ENCODE measurements at places on chromosomes 1 and 21.

- DNase-seq, result no peak
Observed at GRCh38 chr1:226827458-226827857, 43.0 kb upstream of the PSEN2 start.

GRCh38 chr1:31691446-31691845, 12.4 kb downstream of the COL16A1 start:
- DNase-seq, result no peak

DNA sequence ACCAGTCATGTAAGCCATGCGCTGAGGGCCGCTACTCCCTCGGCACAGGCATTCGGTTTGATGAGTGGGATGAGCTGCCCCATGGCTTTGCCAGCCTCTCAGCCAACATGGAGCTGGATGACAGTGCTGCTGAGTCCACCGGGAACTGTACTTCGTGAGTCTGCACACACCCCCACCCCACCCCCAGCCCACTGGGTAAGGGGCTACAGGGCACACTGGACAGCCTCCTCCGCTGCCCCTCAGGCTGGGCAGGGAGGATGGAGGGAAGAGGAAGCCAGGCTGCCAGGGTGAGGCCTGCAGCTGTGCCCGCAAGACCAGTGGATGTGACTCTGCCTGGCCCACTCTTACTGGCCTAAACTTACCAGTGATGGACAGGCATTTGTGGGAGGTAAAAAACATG, 49.2 kb upstream of the SARS1 start:
- DNase-seq, result no peak

DNA sequence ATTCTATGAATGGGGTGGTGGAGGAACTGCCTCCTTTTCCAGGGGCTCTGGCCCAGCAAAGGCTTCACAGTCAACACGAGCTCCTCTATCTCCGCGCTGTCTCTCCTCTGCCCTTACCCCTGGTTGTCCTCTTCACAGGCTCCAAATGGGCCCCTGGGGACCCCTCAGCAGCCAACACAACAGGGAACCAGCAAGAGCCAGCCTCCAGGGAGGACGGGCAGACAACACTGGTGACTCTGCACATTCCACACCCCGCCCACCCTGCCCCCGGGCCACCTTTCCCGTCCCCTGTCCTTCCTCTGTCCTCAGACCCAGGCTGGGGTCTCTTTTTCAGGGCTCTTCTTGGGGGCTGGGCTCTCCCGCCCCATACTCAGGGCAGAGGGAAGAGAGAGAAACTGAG, 17.5 kb upstream of the ETV3 start:
- DNase-seq, result peak; percentile 92

DNA sequence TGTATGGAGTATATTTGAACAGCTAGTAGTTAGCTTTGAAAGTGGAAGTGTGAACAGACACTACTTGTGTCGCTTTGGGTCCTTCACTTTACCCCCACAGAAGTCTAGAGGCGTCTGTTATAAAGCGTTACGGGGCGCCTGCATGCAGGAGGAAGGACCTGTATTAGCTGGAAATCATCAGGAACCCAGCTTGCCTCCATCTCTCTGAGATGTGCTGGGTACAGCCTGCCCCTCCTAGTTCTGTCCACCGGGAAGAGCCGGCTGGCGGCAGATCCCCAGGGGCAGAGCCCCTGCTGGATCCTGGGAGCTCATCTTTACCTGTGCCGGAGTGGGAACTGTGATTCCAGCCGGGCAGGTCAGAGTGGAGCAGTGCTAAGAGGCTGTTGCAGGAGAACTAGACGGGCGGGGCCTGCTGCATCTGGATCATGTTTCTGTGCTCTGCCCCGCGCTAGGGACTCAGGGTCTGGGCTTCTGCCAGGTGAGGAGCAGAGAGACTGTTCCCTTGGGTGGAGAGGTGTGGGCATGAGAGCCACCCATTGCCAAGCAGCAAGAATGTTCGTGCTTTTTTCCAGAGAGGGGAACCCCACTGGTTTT, 22.3 kb upstream of the SPSB1 start:
- DNase-seq, result no peak

GRCh38 chr1:245313576-245313975, 158.8 kb downstream of the KIF26B start:
- DNase-seq, result no peak

DNA sequence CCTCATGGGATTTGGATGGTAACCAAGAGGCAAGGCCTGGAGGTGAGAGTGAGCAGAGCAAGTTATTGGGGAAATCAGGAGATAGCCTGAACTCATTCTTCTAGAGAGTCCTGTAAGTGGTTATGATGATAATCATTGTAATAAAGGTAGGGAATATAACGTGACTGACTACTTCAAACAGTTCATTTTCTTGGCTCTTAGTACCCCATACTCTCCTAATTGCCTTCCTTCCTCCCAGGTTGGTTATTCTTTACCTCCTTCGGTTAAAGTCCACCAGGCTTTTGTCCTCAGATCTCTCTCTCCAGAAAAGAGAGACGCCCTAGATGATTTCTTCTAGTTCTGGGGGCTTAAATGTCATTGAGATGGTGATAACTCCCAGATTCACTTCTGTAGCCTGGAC, 35.3 kb downstream of the KIF1B start:
- DNase-seq, result no peak

DNA sequence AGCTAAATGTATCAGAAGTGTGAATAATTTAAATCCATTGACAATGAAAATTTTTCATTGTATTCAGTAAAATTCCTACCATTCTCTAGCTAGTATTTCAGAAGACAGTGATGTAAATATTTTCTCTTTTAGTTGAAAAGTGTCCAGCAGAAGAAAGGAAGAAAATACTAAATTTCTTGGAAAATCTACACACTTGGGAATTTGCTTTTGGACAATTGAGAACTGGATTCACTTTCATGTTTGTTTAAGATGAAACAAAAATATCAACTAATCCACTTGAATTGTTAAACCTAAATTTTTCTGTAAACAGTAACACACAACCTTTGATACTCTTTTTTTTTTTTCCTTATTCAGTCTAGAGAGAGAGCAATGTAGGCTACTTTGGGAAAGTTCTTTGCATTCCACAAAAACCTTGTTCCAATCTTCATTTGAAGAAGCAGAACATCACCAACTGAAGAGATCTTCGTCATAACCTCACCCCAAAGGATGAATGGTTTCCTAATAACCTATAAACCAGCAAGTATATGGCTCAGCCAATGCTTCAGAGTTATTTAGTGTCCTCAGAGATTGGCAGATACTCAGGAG, 155.1 kb upstream of the GORAB start:
- no peak for DNase-seq

GRCh38 chr1:197017558-197018146, 40.3 kb downstream of the CFHR5 start:
- DNase-seq, result peak; percentile 70

- DNase-seq, result no peak
Observed at GRCh38 chr1:161173711-161174110, 3.6 kb downstream of the B4GALT3 start.

GRCh38 chr1:155073377-155074242, 5.0 kb upstream of the EFNA3 start:
- DNase-seq, result no peak

DNA sequence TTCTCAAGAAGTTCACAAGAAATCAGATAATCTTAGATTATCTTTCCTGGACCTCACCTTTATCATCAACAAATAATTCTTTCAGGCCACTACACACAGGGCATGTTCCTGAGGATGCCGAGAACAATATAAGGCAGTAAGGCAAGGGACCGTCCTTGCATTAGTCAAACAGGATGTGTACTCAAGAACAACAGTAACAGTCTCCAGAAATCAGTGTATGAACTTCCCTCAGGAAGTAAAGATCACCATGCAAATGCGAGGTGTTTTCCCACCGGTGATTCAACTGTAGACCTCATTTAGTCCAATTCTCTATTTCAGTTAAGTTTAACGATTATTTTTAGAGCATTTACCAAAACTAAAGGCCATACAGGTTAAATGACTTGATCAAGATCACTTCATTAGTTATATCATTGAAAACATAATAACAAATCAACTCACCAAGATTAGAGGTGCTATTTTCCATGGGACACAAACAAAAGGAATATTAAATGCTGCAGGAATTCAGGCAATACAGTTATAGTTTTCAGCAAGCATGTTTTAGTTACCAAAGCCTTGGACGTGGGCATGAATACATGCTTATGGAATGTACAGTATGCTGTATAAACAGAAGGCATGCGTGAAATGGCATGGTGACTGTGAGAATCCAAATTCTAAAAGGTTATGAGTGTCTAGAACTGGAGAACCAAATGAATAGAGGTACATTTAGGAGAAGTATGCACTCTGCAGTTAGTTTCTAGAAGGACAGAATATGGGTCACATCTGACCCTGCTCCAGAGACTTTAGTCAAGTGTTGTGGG, 145.2 kb downstream of the TNR start:
- no peak for DNase-seq

DNA sequence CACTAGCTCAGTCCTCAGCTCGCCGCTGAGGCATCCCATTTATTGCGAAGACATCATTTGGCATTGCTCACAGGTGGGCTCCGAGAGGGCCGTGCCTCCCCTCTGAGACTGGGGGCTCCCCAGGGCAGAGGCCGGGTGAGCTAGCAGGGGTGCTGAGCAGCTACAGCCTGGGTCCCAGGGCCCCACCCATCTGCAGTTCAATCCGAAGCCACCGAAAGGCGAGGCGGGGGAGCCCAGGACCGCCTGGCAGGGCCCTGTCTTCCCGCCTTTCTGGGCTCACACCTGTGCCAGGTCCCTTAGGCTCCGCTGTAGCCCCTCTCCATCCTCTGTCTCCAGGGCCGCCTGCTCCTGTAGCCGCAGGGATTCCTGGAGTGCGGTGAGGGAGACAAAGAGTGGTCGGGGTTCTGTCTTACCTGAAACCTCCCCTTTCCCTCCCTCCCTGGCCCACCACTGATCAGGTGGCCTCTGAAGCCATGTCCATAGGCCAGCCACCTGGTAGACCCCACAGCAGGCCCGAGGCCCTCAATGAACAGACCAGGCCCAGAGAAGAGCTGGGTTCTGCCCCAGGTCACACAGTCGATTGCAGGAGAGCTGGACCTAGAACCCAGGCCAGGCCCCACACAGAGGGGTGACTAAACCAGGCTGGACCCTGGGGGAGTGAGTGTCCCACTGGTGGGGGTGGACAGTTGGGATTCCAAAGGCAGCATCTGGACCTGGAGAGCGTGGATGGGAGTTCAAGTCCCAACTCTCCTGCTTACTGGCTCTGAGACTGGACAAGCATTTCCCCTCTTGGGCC, 18.1 kb upstream of the NBPF1 start:
- no peak for DNase-seq

DNA sequence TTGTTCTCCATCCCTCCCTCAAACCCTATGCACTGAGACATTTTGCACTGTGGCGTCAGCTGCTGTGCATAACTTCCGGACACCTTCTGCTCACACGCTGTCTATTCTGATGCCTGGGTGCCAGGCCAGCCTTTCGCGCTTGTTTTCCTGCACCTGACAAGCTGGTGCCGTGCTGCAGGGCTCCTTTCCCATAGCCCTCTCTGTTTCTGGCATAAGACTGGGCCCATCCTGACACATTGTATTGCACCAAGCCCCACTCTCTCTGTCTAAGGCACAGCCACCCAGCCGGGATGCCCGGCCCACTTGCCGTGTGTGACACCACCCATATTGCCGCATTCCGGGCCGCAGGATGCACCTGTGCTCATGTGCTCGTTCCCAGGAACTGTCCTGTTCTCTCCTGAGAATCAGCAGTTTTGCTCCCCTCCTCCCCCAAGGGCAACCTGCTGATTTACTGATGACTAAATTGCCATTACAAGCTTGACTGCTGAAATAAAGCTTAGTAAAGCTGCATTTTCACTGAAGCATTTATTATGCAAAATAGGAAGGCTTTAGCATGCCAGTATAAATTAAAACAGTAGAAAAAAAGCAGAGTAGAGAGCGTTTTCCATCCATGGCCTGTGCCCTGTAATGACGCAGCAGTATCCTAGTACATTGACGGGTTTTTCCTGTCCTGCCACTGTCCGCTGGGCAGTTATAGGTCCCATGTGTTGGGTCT, 88.0 kb downstream of the CD247 start:
- no peak for DNase-seq

DNA sequence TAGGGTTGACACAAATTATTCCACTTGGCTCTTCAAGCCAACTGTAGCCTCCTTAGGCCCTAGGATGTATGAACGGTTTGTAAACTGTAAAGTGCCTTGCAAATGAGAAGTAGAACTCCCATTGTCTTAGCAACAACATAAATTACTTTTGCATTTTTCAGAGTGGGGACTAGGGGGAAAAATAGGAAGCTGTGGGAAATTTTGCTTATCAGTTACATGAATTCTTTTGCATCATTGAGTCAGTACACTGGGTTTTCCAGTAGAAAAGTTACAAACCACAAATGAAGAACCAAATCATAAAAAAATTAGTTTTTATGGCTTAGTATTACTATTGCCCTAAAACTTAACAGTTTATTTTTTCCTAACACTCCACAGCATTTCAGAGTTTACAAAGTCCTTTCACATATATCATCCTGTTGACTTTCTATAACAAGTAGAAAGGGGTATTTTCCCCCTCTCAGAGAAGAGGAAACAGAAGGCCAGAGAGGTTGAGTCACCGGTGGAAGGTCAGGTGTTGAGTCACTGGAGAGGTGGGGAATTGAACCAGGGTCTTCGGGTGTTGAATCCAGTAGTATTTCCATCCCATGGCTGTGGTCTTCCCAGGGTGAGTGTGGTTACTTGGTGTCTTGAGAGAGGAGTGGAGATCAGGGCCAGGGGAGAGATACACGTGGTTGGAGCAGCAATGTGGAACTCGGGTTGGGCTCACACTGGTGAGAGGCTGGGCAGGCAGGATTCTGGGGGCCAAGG, 71.9 kb upstream of the USP24 start:
- no peak for DNase-seq

DNA sequence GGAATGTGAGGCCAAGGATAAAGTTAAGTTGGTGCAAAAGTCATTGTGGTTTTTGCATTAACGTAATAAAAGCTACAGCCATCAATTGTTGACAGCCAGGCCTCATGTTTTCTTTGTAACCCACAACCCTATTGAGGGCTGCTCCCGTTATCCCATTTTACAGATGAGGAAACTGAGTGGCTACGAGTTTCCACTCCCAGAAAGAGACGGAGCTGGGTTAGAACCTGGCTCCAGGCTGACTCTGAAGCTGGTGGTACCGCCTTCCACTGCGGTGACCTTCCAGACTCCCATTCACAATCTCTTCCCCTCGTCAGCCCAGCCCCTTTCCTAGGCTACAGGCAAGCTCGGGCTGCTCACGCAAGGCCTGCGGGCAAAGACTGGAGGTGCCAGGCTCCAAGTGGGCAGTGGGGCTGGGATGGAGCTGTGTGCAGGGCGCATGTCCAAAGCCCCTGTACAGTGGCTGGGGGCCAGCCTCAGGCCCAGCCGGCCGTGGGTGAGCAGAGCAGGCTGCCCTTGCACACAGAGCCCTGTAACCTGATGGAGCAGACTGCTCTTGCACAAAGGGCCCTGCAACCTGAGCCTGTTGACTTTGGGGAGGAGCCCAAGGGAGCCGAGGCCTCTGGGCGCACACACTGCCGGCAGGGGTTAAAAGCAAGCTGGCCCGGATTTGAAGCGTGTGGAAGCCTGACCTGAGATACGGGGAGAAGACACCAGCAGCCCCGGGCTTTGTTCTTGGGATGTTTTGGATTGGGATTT, 97.4 kb upstream of the TMPRSS2 start:
- DNase-seq, result no peak

- DNase-seq, result no peak
Observed at GRCh38 chr1:205578780-205579571, 52.8 kb downstream of the ELK4 start.

Data from BE2C (cell line).